ENCODE measurements at places on chromosomes 7 and 10.

DNA sequence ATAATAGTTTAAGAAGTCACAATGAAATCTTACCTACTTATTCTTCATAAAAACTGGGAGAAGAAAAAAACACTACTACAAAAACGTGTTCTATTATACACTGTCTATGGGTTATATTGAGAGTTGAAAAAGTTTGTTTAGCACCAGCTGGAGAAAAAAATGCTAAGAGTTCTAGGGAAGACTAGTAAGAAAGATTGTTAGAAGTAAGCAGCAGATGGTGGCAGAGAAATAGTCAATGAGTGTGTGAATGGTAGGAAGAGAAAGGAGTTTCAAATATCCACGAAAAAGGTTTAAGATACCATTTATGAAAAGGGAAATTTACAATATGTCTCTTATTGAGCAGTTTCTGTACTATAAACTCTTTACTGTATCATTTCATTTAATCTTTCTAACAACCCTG is 124.7 kb downstream of the NRBF2 start:
- no peak for DNase-seq

DNA sequence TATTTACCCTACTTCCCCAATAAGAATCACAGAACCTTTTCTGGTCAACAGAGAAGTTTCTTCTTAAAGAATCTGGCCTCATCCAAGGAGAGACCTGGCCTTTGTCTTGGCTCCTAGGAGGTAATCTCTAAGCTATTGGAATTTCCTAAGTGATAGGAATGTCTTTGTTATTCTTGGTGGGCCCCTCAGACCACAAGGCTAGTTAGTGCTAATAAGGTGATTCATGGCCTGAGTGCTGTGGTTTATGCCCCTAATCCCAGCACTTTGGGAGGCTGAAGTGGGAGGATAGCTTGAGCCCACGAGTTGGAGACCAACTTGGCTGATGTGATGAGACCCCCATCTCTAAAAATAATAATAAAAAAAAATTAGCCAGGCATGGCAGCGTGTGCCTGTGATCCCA is 60.0 kb upstream of the CYP2C18 start:
- no peak for DNase-seq

- no peak for DNase-seq
Measured at GRCh38 chr7:3453398-3453797, 152.3 kb downstream of the SDK1 start.

DNA sequence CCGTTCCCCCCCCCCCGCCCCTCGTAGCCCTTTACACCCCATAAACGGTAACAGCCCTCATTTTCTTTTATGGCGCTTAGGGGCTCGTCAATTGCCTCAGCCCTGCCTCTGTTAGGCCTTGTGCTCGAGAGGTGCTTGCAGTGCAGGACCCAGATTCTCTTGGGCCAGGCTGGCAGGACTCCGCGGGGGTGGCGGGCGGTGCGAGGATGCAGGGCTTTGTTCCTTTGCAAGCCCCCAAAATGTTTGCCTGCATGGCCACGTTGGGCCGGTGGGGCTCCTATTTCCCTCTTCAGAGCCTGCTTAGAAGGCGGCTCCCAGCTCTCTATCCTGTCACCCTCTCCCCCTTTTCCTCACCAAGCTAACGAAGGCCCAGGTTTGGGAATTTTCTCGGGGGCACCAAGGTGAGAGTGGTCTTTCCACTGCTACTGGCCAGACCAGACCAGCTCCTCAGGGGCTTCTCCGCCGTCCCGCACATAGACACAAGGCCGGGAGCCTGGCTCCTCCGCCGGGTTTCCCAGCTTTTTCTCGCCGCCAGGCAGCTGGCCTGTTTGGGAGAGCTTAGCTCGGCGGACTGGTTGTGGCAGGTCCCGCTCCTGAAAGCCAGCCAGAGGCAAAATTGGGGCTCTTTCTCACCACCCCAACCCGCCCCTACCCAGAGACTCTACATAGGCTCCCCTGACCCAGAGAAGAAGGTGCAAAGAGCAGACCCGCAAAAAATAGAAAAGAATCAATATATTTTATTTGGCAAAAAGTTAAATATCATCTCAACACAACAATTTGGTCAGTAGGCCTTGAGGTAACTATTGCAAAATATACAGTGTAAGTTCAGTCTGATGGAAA is 3.4 kb downstream of the HOXA9 start:
- DNase-seq, result no peak

- DNase-seq, result no peak
Measured at GRCh38 chr7:27802999-27803398, 63.0 kb downstream of the TAX1BP1 start.

- DNase-seq, result no peak
Measured at GRCh38 chr10:132172091-132173066, 14.4 kb upstream of the DPYSL4 start.

DNA sequence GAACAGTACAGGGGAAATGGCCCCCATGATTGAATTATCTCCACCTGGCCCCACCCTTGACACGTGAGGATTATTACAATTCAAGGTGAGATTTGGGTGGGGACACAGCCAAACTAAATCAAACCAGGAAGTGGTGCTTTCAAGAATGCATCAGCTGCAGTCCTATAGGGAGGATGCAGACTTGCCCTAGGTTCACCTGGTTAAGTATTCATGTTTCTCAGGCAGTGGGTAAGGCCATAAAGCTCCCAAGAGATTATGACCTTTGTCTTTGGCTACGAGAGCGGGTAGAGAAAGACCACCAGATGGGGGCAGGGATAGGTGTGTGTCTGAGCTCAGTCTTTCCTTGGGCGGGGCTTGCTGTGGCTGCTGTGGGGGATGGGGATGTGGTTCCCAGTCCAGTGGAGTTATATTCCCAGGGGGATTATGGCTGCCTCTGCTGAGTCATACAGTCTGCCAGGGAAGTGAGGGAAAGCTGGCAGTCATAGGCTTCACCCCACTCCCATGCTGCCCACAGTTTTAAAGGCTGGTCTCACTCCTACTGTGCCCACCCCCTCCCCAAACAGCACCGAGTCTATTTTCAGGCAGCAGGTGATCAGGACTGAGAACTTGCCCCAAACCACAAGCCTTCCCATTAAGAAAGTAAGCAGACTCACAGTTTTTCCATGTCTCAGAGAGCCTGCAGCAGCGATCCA is 8.4 kb upstream of the R3HCC1L start:
- DNase-seq, result no peak

DNA sequence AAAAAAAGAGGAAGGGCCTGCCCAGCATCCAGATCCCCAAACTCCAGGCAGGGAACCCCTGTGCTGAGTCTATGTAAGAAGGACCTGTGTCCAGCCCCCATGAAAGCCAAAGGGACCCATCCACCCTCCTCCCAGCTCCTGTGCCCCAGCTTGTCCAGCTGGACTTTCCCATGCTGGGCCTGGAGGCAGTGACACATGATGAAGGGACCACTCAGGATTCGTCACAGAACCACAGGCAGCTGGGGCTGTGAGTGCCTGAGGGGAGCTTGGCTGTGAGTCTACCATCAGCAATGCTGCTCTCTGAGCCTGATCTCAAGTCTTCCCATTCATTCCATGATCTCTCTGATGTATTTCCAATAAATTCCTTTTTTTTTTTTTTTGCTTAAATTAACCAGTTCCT is 36.2 kb upstream of the MNX1 start:
- DNase-seq, result no peak

- no peak for DNase-seq
Measured at GRCh38 chr7:9891056-9891455, 1082.6 kb upstream of the PHF14 start.

GRCh38 chr10:31133792-31134310 is 102.2 kb upstream of the ZNF438 start:
- DNase-seq, result no peak

DNA sequence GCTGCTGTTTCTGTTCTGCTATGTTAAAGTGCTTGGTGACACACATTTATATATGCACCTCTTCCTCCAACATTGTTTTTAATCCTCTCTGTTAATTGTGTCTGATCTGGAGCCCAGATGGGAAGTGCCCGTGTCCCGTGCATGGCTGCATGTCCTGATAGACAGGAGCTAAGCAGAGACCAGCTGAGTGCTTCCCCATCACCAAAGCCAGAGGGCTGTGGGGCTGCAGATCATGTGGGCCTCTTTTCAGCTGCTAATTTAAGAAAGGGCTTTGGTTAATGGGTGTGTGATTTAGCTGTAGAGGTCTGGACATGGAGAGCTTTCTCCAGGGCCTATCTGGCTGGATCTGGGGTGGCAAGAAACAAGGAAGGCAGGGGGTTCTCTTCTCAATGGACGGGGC is 96.5 kb upstream of the NPS start:
- DNase-seq, result no peak

DNA sequence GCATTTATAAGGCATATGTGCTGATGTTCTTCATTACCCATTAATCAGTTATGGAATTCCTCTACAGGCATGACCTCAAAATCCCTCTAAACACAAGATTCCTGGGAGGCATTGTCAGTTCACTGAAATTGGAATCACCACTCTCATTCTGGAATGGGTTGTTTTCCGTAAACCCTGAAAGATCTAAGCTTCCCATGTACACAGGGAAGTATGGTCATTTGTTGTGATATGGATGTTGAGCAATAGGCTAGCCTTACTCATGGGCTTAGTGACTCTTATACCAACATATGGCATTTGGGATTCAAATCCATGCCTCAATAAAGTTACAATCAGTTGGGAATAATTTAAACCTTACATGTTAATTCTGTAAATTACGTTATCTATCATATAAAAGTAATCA is 258.0 kb downstream of the XPNPEP1 start:
- no peak for DNase-seq

Measured in LNCaP clone FGC (cell line).